Tibial artery (tissue), 4 donors: ENCODE measurements at places on chromosomes 11 and 22.

DNA sequence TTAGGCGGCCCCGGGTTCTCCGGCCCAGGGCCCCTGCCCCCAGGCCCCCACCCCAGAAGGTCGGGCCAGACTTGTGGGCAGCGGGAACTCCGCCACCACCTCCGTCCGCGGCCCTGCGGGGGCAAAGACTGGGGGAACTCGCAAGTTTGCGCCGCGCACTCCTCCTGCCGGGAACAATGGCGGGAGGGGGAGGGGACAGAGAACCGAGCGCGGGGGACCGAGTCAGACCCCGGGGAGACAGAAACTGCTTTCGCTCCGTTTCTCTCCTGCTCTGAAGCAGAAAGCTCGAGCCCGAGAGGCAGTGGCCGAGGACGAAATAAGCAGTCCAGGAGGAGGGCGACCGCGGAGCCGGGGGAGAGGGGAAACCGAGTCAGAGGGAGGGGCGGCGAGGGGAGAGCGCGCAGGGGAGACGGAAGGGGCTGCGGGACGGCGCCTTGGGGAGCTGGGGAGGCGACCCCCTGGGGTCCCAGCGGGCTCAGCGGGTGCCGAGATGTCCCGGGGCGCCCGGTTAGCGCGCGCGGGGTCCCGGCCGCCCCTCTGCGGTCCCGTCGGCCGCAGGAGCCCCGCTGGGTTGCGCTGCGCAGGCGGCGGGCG, 555 bp downstream of the TP53I11 start:
- DNase-seq, result peak; percentile 74

DNA sequence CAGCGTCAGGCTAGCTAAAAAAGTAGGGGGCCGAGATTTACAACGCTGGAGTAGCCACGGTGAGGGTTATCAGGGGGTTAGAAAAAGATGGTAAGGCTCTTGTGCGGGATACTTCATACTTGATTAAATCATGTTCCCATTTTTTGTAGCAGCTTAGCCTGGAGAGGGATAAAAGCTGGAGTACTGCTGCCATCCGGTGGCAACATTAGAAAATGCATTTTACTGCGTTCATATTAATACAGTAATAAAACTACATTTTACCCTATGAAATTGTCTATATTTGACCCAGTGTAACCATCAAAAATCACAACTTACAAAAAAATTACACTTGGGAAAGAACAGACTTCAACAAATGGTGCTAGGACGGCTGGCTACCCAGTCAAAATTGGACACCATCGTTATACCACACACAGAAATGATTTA, 17.3 kb downstream of the RPUSD4 start:
- peak; percentile 66 for DNase-seq

DNA sequence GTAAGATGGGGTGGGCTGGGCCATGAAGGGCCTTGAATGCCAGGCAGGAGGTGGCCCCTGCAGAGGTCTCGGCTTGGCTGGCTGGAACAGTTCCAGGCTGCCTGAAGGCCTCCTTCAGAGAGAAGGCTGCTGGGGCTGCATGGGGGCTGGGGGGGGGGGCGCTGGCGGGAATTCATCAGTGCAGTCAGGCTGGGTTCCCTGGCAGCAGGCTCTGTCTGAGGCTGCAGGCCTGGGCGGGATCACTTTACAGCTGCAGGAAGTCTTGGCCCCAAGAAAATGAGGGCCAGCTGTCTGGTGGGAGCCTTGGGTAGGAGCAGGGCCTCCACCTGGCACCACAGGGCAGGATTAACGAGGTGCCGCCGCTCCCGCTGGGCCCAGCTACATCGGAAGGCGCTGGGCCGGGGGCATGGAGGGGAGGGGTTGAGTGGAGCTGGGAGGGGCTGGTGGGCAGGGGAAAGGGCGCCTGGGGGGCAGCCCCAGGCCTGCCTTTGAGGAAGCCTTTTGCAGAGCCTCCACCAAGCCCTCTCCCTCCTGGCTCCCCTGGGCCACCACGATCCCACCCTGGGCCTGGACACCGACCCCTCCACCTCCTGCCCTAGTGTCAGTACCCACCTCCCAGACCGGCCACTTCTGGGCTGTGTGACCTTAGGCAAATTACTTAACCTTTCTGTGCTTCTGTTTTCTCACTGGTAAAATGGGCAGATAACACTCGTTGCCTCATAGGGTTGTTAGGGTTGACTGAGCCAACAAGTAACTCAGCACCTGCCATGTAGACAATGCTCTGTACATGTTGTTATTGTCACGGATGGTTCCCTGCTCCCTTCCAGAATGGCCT, 31.0 kb upstream of the HMOX1 start:
- no peak for DNase-seq

- DNase-seq, result no peak
Observed at GRCh38 chr11:44404301-44404700, 94.4 kb upstream of the ALX4 start.

DNA sequence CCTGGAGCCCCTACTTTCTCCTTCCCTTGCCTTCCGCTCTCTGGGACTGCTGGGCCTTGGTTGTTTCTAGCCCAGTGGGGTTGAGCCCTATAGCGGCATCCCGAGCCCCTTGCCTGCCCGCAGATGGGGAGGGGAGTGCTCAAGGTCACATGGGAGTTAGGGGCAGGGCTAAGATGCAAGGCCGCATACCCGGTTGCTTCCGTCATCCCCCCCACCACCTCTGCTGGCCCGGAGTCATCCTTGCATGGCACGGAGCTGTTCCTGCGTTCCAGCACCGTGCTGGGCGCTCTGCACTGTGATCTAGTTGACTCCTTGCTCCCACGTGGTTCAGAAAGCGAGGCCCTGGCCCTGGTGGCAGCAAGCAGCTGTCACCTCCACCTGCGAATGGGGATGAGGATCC, 18.0 kb downstream of the FLRT1 start:
- no peak for DNase-seq

GRCh38 chr22:24153959-24154358, 27.3 kb upstream of the SUSD2 start:
- no peak for DNase-seq

DNA sequence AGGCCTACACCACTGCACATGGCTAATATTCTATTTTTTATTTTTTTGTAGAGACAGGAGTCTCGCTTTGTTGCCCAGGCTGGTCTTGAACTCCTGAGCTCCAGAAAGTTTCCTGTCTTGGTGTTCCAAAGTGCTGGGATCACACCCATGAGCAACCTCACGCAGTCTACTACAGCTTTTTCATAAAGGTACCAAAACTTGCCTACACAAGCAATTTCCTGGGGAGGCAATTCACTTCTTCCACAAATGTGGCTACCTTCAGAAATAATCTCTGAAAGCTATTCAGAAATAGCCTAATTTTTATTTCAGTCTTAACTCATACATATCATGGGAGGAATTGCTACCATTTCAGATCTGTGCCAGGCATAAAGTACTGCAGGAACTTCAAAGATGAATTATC, 11.4 kb downstream of the SLC35F2 start:
- DNase-seq, result no peak

- no peak for DNase-seq
Observed at GRCh38 chr11:95734009-95734572, 55.5 kb downstream of the FAM76B start.
